CD4-positive, CD25-positive, alpha-beta regulatory T cell (primary cell): ENCODE measurements at places on chromosomes 1 and 21. TPM values are rescaled to one million over a fixed set of nuclear protein-coding genes. Genes with fewer than 3 reads are reported as not detected.

- DNase-seq = no peak
These were observed 13.6 kb upstream of the CEP85 start for GRCh38 chr1:26220199-26220912.

The RIPPLY3 gene
- not detected for total RNA-seq

The DNAI4 gene
- total RNA-seq = 3.2 TPM

DNA sequence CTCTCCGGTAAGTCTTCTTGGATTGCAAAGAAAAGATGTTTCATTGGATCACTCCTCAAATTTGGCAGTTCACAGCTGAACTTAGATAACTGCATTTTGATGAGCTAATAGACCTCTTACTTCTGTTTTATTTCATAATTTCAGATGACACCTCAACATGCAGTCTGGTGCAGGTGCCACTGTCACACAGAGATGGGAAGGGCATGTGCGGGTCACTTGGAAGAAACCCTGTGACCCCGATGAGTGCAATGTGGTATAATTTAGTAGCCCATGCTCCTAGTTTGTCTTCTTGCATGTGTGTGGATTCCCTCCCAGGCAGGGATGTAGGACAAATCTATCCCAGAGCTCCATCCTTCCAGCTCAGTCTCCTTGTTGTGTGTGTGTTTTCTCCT, 481 bp upstream of the SLAMF1 start:
- no peak for DNase-seq

GRCh38 chr1:186042230-186042629, 308.0 kb downstream of the HMCN1 start:
- DNase-seq = no peak

The LAD1 gene
- total RNA-seq = not detected

The PCP4 gene
- not detected for total RNA-seq

The APCS gene
- total RNA-seq = not detected

DNA sequence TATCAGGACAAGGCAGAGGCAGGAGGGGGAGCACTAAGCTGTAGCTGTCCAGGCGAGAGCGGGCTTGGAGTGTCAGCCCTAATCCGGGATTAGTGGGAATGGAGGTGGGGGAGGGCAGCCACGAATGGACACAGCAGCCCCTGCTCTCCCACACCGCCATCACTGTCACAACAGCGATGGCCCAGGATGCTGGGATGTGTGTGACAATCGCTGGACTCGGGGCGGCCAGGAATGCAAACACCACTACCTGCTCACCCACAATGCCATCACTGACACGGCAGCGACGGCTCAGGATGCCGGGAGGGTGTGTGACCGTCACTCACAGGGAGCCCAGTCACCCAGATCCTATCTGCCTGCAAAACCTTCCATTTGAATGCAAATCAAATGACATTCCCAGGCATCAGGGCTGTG, 2.9 kb downstream of the C2CD2 start:
- DNase-seq = no peak

DNA sequence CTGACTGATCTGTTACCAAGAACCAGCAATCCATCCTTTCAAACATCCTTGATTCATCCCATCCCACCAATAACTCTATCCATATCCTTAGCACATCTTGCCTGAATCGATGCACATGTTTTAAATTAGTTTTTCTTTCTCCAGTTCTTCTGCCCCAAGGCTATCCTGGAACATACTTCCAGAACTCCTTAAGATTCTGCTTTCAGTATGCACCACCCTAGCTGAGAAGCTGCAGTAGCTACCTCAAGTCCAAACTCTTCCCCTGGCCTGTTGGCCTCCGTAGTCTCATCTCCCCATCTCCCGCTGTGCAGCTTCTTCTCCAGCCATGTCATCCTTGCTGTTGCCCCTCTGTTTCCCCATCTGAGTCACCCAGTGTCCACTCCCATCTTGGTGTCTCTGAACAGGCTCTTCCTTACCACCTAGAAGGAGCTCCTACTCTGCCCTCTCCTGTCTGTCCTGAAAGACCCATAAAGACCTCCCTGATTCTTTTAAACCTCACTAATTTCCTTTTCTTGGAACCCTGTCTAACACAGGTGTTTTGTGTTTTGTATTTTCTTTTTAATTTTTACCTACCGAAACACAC, 108.0 kb downstream of the SGIP1 start:
- DNase-seq = no peak

GRCh38 chr1:35553851-35554250, 3.4 kb downstream of the KIAA0319L start:
- DNase-seq = no peak

- DNase-seq = peak; percentile 12
These were observed 1039.4 kb upstream of the B3GALT2 start for GRCh38 chr1:194225821-194226220.

- DNase-seq = no peak
These were observed 1.2 kb downstream of the MCOLN2 start for GRCh38 chr1:84995484-84996334.

The IFNLR1 gene
- total RNA-seq = 2.8 TPM

The KRTAP7-1 gene
- not detected for total RNA-seq

GRCh38 chr1:92817137-92817697, 14.6 kb upstream of the RPL5 start:
- DNase-seq = no peak

The GJA4 gene
- total RNA-seq = not detected

DNA sequence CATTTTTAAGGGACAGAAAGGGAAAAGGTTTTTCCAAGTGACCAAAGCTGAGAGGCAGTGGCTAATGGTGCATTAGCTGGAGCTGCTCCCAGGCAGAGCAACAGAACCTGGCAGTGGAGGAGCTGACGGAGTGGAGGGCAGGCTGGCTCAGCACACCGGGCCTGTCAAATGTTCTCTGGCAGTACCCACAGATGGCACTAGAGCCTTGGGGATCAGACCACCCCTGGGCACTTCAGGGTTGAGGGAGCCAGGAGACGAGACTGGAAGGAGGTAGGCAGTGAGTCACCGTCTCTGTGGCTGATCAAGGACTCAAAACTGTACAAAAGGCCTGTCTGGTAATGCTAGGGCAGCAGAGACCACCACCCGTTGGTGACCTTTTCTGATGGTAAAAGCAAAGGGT, 121.7 kb upstream of the KIAA0040 start:
- no peak for DNase-seq

DNA sequence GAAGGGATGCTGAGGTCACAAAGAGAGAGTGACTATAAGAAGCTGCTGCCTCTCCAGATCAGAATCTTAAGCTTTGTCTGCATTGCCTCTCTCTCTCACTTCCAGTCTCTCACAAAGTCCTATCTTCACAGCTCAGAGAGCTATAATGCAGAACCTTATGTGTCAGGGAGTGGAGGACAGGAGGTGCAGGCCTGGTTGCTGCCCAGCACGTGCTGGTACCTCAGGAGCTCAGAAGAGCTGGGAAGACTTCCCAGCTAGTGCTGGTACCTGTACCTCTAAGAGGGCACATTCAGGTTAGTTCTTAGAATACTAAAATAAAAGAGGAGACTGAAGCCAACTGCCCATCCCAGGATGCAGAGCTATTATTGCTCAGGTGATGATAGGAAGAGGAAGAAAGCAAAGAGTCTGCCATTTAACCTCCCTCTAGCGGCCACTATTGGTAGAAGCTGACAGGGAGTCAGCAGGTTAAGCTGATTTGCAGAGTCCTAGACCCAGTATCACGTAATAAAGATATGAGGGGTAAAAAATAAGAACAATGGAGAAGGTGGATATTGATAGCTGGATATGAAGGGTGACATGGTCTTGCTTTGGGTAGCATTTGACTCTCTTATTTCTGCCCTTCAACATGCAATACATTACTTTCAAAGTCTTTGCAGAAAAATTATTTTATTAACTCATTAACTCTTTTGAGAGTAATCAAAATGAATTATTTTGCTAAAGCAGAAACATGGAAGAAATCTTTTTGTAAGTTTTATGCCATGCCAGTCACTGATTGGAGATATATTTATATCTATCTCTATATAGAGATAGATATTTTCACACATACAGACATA, 138.1 kb upstream of the HMCN1 start:
- DNase-seq = peak; percentile 57

The A3GALT2 gene
- not detected for total RNA-seq

DNA sequence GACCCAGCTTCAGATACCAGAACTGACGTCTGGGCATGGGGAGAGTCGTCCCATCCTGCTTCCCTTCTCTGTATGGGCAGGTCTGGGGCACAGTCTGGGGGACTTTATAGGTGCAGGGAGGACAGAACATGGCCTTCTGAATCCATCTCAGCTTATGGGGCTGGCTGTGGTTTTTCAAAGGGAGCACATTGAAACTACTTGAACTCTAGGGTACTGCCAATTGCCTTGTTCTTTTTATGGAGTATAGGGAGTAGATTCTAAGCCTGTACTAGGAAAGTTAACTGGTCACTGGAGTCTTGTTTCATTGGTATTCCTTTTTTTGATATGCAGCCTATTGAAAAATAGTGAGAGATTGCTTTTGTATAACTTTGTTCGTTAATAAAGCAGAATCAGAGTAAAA, 90.2 kb downstream of the ATP5PO start:
- no peak for DNase-seq

- DNase-seq = no peak
These were observed 56.8 kb downstream of the DESI2 start for GRCh38 chr1:244709476-244710368.

DNA sequence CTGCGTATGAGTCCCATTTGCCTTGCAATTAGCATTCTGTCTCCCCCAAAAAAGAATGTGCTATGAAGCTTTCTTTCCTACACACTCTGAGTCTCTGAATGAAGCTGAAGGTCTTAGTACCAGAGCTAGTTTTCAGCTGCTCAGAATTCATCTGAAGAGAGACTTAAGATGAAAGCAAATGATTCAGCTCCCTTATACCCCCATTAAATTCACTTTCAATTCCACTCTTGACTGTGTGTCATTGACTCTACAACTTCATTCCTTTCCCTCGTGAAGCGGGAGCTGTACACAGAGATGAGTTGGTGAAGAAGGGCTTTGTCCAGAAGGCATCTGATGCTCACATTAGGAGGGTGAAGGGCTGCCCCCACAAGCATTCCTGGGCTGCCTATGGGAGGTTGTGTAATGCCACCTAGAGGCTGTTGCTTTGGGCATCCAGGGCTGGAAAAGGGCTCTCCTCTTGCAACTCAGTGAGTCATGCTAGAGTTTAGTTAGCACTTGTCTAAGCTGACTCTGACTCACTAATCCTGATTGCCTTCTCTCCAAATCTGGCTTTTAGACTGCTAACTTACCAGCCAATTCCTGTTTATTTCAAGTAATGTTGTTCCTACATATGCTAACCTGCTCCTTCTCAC, 1.8 kb downstream of the SPRR1B start:
- DNase-seq = no peak
